ENCODE measurements at places on chromosomes 2 and 18.
A peak's percentile ranks its signal among the peaks of the same experiment; 100 is the strongest.

DNA sequence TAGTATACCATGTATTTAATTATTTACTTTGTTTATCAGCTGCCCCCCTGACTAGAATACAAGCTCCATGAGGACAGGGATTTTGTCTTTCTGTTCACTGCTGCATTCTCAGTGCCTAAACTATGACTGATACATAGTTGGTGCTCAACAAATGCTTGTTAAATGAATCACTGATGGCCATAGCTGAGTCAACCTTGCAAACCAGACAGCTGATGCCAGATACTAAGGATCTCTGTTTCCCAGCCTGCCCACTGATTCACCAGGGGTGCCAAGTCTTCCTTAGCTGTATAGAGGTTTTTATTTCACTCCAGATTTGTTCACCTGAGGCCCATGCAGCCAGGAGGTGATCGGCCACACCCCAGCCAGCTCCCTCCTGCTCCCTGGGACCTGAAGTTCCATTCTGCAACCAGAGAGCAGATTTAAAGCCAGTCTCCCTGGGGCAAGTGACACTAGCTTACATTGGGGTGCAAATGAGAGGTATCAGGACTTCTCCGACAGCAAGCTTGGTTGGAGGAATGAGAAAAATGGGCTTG, 92.2 kb downstream of the C1QL2 start:
- peak; percentile 28 for DNase-seq

DNA sequence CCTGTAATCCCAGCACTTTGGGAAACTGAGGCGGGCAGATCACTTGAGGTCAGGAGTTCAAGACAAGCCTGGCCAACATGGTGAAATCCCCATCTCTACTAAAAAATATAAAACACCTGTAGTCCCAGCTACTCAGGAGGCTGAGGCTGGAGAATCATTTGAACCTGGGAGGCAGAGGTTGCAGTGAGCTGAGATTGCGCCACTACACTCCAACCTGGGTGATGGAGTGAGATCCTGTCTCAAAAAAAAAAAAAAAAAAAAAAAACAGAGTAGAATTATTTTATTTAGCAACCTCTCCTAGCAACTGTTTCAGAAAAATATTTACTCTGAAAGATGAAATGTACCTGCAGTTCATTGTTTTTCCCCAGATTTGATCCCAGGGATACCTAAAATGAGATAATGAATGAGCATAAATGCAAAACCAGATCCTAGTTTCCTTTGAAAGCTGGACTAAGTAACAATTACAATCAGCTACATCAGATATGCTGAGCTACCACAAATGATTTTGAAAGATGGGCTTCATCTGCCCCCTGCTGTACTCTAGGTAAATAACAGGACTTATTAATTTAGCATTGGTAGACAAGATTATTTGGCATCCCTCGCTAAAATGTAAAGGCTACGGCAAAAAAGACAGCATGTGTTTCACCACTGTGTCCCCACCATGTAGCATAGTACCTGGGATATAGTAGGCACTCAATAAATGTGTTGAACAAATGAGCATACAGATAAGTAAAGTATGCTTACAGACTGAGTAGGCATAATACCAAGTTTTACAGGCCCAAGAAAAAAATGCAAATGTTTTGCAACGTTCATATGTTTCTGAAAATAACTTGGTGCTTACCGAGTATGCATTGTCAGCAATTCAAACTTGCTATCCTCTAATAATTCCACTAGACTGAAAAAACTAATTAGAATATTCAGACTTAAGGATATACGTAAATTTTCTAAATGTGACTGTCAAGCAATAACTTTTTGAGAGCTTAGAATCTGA, 102.5 kb downstream of the ATL2 start:
- peak; percentile 91 for DNase-seq

GRCh38 chr2:31243053-31243452, 9.1 kb downstream of the EHD3 start:
- DNase-seq: no peak

DNA sequence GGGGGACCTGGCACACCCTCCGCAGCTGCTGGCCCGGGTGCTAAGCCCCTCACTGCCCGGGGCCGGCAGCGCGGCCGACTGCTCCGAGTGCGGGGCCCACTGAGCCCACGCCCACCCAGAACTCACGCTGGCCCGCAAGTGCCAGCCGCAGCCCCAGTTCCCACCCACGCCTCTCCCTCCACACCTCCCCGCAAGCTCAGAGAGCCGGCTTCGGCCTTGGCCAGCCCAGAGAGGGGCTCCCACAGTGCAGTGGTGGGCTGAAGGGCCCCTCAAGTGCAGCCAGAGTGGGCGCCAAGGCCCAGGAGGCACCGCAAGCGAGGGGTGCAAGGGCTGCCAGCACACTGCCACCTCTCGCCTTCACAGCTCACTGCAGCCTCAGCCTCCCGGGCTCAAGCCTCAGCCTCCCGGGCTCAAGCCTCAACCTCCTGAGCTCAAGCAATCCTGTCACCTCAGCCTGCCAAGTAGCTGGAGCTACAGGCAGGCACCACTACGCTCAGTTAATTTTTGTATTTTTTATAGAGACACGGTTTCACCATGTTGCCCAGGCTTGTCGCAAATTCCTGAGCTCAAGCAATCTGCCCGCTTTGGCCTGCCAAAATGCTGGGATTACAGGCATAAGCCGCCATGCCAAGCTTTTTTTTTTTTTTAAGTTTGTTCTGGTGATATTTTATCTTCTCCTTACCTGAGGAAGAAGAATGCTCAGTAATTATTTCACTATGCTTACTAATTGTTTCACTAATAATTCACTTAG, 71.7 kb upstream of the CDCA7 start:
- DNase-seq: no peak
